Activated T-cell treated with anti-CD3 and anti-CD28 coated beads, Interleukin-2, amount 50 U/mL, for 4 hours (primary cell): ENCODE measurements at places on chromosomes 2 and 18. TPM values are rescaled to one million over a fixed set of nuclear protein-coding genes. Genes with fewer than 3 reads are reported as not detected.

The SLC4A5 gene
- total RNA-seq = 1.4 TPM

The CCL20 gene
- 141 TPM for total RNA-seq

The SLC4A3 gene
- total RNA-seq = 0.15 TPM

DNA sequence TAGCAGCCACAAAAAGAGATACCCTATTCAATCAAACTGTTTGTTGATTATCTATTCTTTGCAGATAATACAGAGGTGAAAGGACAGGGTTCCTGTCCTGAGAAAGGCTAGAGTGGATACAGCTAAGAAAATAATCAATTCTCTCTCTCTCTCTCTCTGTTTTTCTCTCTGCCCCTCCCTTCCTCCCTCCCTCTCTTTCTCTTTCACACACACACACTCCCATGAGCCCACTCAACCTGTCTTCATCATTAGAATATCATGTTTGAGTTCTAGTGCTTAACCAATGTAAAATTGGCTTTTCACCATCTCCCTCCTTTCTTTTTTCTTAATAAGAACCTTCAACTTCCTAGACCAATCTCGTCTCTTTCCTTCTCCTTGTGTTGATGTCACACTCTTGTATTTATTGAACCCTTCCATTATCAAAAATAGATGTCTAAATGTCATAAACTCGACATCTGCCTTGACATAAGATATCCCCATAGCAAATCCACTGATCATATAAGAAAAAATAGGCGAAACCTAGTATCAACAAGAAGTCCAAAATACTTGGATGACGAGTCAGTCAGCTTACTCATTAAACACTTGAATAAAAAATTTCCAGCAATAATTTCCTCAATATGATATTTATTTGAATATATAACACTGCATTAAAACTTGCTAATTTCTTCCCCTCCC lies 42.8 kb upstream of the CYTIP start:
- DNase-seq = no peak

DNA sequence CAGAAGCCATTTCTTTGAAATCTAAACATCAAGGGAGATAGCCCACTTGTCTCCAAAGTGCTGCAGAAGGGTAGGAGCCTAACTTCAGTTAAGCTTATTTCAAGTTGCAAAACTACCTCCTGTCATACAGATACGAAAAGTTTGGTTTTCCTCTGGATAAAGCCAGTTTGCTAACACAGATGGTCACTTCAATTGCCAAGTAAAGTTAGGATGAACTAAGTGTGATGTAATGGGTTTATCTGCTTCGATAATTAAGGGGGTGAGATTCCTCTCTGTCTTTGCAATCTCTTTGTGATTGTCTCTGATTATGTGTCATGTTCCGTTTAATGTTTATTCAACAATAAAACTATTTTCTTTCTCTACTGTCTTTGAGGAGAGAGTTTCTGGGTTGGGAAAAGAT lies 156.4 kb downstream of the SLC39A10 start:
- DNase-seq = no peak

DNA sequence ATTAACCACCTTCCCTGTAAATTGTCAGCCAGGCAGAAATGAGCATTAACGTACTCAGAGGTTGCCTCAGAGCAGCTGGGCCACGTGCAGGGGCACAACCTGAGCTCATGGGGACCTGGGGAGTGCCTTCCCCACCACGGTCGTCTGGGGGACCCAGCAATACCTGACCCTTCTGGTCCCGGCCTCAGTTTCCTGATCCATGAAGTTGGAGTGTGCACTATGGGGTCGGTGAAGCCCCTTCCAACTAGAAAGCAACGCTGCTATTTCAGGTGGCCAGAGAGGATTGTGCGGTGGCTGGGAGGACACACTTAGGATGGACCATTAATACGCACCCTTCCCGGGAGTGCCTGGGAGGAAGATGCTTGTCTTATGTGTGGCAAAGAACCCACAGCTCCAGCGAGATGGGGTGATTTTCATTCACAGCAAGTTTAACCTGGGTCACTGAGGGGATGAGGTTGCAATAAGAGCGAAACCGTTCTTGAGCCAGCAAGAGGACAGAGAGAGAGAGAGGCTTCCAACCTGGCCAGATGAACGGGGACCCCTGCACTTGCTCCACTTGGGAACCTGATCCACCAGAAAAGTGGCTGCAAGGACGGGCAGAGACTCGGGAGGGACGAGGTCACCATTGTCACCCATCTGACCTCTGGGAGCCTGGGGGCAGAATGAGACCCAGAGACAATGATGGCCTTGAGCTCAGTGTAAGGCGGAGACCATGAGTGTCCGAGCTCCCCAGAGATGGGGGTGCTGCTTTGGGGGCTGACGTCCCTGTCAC lies 36.2 kb downstream of the NGEF start:
- DNase-seq = no peak

GRCh38 chr2:8300905-8301304 lies 381.0 kb upstream of the ID2 start:
- DNase-seq = no peak

DNA sequence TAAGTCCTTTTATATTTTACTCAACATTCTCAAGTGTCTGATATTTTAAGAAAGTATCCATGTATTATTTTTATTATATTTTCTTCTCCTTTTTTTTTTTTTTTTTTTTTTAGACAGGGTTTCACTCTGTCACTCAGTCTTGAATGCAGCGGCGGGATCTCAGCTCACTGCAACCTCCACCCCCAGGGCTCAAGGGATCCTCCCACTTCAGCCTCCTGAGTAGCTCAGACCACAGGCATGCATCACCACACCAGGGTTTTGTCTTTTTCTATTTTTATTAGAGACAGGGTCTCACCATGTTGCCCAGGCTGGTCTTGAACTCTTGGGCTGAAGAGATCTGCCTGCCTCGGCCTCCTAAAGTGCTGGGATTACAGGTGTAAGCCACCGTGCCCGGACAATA lies 212.1 kb downstream of the TCF4 start:
- no peak for DNase-seq

DNA sequence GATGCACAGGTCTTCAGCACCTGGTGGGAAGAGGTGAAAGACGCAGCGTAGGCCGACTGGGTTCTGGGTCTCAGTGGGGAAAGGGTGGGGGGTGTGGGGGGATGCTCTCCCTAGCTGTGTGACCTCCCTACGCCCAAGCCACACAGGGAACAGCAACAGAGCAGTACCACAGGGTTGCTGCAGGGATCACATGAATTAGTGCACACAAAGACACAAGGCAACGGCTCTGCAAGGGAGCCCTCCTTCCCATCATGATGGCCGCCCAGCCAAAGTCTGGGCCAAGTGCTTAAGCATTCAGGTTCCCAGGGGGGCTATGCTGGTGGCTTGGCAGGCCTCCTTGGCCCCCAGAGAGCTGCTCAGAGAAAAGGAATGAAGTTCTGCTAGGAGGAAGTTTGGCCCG lies 28.2 kb upstream of the GBX2 start:
- DNase-seq = no peak

GRCh38 chr2:64398516-64399129 lies 55.3 kb upstream of the LGALSL start:
- DNase-seq = no peak

DNA sequence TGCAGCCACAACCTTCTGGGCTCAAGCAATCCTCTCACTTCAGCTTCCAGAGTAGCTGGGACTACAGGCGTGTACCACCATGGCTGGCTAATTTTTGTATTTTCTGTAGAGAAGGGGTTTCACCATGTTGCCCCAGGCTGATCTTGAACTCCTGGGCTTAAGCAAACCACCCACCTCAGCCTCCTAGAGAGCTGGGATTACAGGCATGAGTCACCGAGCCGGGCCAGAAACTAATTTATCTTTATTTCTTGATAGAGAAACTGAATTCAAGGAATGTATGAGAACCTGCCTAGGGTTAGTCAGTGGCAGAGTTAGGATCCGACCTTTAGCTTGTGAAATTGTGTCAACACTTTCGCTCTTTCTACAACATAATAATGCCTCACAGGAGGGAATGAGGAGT lies 19.3 kb upstream of the ITGAV start:
- DNase-seq = no peak
